ENCODE measurements at places on chromosomes 11 and 22.

DNA sequence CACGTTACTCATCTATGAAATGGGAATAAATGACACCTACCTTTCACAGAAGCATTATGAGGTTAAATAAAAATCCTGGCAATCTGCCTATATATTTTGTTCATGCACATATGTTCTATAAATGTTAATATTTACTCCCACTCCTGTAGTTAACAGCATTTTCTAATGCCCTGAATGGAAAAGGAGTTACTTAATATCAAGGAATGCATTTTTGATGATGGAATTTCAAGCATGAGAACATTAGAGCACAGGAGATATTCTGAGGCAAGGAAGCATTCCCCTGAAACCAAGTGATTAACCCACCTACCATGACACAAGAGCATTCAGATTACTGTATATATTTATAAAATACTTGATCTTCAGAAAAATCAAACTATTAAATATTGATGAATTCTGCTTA, 102.1 kb downstream of the ARHGAP32 start:
- DNase-seq, result no peak

- DNase-seq, result no peak
Measured at GRCh38 chr22:35540595-35541253, at the start of gene RASD2. TSS of gene RASD2 (plus strand) at chr22:35540831. CDS start at chr22:35546810, 5,979 bp downstream.

GRCh38 chr11:95625164-95625900, 164.2 kb downstream of the FAM76B start:
- no peak for DNase-seq

GRCh38 chr11:109735128-109735527, 313.1 kb downstream of the C11orf87 start:
- no peak for DNase-seq

DNA sequence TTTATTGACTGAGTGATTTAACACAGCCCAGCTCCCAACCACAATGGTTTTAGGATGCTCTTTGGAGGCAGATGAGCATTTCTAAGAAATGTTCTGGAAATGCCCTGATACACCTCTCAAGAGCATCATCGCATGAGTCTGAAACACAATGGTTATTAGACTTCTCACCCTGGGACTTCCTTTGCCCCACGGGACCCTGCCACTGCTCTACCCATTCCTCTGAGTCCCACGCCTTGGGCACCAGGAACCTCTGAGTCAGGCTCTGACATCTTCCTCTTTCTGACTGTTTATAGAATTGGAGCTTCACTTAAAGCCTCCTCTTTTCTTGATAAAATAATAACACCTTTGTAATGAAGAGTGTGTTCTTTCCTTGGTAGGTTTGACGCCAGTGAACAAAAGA, 85.6 kb upstream of the PARVA start:
- DNase-seq, result no peak

DNA sequence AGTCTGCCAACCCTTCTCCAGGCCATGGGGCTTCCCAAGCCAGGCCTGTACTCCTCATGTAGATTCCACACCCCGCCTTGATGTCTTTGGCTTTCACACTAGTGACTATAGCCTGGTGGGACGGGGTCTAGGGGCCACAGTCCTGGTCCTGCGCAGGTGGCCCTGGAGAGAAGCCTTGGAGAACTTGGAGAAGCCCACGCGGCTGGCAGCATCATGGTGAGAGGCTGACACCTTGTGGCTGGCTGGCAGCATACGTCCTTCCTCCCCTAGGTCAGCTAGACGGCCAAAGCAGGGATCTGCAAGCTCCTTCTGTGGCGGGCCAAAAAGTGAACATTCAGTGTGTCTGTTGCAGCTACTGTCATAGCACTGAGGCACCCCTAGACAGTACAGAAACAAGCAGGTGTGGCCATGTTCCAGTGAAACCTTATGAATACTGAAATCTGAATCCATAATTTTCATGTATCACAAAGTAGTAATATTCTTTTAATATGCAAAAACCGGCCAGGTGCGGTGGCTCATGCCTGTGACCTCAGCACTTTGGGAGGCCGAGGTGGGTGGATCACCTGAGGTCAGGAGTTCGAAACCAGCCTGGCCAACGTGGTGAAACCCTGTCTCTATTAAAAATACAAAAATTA, 42.0 kb downstream of the FAM83F start:
- DNase-seq, result no peak

GRCh38 chr11:12182676-12183541, 72.5 kb downstream of the MICAL2 start:
- peak; percentile 26 for DNase-seq

- DNase-seq, result no peak
Measured at GRCh38 chr11:125931668-125932067, 14.2 kb upstream of the VSIG10L2 start.

DNA sequence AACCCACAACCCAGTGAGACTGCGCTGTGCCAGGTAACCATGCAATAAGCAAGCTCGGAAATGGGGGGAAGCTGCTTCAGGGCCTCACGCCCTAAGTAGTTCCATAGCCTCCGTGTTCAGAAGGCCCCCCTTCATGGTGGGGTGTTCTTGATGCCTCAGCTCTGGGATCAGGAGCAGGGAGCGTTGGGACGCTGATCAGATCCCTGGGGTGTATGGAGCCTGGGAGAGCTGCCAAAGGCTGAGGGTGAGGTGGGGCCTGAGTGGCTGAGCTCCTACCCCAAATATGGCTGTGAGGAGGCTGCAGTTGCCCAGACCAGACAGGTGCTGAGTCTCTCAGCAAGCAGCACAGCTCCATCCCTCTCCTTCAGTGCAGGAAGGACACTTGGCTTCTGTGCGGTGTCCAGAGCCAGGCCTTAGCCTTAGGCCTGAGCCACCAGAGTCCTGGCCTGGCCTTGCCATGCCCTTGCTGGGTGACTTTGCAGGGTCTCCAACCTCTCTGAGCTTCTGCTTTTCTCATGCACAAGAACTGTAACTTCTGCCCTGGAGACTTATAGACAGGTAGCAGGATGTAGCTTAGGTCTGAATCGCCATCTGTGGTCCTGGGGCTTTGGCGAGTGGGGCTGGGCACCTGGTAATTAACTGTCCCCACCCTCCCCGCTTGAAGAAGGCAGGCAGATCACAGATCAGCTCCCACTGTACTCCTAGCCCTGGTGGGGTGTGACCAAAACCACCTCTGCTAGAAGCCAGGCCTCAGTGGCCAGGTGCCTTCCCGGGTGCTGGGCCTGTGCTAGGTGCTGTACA, 5.3 kb downstream of the MMP11 start:
- no peak for DNase-seq

GRCh38 chr11:113506893-113507292, 31.7 kb upstream of the DRD2 start:
- no peak for DNase-seq

DNA sequence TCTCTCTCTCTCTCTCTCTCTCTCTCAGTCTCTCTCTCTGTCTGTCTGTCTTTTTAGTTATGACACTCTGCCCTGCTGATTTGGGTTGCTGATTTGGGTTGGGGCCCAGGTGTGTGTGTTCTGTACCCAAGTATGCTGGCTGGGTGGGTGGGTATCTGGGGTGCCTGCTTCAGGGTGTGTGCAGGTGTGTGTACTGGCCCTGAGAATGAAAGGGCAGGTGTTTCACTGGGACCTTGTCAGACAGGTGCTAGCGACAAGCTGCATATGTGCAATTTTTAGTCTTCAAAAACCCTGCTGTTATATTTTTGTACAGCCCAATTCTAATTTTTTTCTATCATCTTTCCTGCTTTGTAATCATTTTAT, 943 bp downstream of the CSF2RB start:
- DNase-seq, result no peak

GRCh38 chr11:13535819-13536218, 40.0 kb upstream of the PTH start:
- no peak for DNase-seq

DNA sequence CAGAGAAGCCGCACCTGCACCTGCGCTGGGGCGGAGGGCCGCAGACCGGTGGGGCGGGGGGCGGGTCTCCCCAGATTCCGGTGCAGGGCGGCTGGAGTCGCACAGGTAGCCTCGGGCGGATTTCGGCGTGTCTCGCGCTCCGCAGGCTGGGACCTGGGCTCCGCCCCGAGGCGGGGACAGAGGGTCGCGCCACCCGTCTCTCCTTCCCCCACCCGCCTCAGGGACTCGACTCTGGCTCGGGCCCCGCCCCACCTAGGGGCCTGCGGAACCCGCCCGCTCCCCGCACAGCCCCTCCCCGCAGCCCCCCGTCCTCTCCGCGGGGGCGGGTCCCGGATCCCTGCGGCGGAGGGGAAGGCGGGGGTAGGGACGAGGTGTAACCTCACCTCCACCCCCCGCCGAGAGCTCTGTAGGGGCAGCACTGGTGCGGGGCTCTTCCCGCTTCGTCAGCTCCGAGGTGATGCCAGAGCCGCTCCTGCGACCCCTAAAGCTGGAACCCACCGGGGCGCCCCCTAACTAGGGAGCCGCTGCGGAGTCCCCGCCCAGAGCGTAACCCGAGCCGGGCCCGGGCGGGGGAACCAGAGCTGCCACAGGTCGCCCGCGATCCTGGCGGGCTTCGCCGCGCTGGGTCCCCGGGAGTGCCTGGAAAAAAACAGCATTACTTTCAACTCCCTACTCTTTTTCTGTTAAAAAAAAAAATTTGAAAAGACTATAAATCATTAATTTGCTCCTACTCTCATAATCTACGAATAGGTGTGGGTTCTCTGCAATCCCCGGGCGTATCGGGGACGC, at the start of gene SLC29A2:
SLC29A2 (minus strand) TSS at position 134 of the 789 bp plus-strand sequence. CDS start 169 bp downstream, outside the sequence.
- DNase-seq, result no peak

DNA sequence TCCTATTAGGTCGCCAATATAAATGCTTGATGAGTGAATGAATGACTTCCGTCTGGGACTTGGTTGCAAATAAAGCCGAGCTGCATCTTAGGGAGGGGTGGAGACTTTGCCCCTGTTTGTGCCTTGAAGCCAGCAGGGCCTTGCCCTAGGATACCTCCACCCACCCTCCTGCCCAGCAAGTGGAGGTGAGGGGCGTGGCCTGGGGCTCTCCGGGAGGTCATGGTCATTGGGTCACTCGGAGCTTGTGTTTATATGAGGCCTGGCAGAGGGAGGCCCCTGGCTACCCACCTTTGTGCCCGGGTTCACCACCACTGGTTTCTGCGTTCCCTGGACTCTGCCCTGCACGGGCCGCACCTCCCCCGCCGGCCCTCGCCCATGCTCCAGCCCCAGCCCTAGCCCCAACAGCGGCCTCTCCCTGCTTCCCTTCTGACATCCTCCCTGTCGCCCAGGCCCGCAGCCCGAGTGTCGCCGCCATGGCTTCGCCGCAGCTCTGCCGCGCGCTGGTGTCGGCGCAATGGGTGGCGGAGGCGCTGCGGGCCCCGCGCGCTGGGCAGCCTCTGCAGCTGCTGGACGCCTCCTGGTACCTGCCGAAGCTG, 4.3 kb downstream of the MPST start:
- DNase-seq, result no peak

DNA sequence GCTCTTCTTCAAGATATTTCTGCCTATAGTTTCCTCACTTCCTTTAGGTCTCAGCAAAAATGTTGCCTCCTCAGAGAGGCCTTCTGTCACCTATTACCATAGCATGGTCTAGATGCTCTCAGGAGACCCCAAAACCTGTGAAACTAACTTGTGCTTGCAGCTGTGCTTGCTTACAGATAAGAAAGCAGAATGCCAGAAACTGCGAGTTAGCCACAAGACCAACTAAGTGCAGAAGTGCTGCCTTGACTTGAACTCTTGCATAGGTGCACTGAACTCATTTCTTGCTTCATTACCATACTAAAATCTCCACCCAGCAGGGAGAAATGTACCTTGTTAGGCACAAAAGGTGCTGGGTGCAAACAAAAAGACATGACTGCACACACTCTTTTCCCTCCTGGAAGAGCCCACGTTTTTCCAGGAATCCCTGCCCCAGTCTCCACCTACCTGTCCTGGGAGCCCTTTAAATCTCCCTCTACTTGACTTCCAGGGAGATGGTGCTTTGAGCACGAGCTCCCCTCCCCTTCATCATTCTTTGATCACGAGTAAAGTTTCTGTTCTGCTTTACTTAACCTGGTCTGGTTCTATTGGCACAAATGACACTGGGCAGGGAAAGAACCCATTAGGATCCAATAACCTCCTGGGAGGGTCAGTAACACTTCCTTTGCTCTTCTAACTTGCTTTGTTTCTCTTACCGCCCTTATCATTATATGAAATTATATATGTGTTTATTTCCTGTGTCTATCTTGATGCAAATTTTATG, 137.7 kb upstream of the DDI1 start:
- no peak for DNase-seq

Measured in GOT3 (cell line).